Renal cortex interstitium (tissue), 15 donors: ENCODE measurements at places on chromosomes 2 and 18.

GRCh38 chr2:199329466-199329865, 128.3 kb downstream of the SATB2 start:
- DNase-seq, result no peak

GRCh38 chr18:56962322-56962721, 184.6 kb upstream of the BOD1L2 start:
- DNase-seq, result no peak

DNA sequence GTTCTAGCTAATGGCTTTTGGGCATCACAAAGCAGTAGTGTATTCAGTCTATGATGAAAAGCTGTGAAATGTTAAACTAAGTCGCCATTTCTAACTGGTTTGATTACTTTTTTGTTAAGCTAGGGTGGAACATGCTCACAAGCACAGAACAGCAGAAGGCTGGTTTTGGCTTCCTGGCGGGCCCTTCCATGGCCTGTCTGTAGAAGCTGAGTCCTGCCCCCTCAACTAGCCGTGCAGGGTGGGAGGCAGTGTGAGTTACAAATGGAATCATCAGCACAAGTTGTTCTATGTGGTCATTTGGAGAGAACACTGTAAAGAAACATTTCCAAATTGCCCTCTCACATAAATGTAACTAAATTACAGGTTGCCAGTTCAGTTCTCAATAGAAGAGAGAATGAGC, 290.8 kb downstream of the ALPK2 start:
- DNase-seq, result no peak

GRCh38 chr2:23249348-23249747, 135.6 kb upstream of the KLHL29 start:
- no peak for DNase-seq

DNA sequence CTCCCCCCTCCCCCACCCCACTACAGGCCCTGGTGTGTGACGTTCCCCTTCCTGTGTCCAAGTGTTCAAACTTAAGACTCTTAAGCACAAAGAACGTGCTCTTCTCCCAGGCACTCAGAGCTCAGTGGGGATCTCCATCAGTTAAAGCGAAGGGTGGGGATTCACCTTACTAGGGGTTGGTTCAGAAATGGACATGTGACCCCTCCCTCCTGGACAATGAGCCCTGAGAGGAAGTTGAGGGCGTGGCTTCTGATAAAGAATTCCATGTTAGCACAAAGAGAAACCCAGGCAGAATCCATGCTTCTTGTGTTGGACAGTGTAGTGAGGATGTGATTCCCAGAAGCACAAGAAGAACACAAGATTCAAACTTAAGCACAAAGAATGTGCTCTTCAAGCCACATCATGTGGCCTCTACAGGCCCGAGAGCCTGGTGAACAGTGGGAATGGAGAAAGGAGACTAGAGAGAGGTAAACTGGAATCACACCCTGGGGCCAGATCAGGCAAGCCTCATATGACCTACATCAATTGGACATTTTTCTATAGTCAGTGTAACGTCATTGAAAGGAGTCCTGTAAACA, 78.1 kb upstream of the TTC39C start:
- DNase-seq, result no peak

DNA sequence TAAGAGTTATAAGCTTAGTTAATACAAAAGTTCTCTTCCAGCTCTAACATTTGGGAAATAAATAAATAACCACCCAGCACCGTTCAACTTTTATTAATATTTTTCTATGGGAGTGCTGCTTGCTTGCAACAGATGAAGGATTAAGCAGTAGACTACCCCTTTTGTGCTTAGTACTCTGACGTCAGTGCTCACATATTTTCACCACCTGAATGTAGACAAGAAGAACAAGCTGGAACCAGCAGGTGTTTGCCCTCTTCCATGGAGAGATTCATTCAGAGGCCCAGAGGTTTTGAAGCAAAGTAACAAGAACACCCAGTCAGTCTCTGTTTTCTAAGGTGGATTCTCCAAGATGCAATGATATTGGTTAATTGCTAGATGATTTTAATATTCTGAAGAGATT, 307.1 kb upstream of the PIK3C3 start:
- DNase-seq, result no peak

- DNase-seq, result no peak
These were observed 73.9 kb downstream of the NEDD4L start for GRCh38 chr18:58117786-58118403.

DNA sequence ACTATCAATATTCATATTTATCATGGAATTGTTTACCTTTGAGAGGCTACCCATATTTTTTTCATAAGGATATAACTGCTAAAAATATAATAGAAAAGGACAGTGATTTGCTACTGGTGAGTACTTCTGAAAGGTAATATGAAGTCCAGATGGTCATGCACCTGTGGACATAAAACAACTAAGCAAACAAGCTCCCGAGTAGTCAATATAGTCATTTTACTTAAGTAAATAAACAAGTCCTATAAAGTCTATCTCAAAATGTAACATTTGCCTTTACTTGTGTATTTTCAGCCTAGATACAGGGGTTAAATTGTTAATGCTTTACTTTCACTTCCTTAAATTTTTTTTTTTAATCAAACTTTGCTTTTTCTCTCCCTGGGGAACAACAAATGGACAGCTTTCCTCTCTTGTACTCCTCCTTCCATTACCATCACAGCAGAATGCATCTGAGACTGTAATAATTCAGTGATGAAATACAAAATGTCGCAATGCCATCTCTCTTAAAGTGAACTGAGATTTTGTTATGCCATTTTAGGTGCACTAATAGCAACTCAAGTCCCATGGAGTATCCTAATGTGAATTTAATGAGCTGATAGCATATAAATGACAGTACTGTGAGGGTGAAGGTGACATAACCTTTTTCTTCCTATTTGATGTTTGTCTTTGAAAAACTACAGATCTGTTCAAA, 1325.4 kb upstream of the ZEB2 start:
- DNase-seq, result no peak

DNA sequence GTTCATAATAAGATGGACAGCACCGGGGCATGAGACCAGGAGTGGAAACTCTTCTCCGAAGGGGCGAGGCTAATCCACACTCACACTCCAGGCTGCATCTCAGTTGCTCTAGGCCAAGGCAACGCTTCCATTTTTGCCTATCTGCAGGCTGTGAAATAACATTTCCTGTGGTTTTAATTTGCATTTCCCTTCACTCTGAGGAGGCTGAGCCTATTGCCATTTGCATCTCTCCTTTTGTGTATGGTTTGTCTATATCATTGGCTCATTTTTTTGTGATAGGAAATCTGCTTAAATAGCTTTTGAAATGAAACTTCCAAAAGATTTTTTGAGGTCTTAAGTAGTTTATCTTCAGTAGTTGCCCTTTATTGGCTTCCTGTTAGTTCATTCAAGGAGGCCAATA, 57.6 kb downstream of the TPGS2 start:
- DNase-seq, result no peak

- no peak for DNase-seq
These were observed 86.8 kb downstream of the CLIP4 start for GRCh38 chr2:29201979-29202378.

GRCh38 chr2:75432761-75433361, 127.9 kb downstream of the EVA1A start:
- no peak for DNase-seq

GRCh38 chr2:127080938-127081755, 25.8 kb downstream of the BIN1 start:
- DNase-seq, result no peak

DNA sequence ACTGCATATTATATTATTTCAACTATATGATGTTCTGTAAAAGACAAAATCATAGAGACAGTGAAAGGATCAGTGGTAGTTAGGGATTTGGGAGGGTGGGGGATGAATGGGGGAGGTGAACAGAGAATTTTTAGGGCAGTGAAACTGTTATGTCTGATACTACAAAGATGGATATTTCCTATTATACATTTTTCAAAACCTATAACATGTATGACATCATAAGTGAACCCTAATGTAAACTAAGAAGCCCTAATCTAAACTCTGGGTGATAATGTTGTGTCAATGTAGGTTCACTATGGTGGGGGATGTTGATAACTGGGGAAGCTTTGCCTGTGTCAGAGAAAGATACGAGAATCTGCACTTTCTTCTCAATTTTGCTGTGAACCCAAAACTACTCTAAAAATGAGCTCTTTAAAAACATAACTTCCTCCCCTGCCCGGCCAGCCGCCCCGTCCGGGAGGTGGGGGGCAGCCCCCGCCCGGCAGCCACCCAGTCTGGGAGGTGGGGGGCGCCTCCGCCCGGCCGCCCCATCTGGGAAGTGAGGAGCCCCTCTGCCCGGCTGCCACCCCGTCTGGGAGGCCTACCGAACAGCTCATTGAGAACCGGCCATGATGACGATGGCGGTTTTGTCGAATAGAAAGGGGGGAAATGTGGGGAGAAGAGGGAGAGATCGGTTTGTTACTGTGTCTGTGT, 234.4 kb downstream of the RPIA start:
- DNase-seq, result no peak

DNA sequence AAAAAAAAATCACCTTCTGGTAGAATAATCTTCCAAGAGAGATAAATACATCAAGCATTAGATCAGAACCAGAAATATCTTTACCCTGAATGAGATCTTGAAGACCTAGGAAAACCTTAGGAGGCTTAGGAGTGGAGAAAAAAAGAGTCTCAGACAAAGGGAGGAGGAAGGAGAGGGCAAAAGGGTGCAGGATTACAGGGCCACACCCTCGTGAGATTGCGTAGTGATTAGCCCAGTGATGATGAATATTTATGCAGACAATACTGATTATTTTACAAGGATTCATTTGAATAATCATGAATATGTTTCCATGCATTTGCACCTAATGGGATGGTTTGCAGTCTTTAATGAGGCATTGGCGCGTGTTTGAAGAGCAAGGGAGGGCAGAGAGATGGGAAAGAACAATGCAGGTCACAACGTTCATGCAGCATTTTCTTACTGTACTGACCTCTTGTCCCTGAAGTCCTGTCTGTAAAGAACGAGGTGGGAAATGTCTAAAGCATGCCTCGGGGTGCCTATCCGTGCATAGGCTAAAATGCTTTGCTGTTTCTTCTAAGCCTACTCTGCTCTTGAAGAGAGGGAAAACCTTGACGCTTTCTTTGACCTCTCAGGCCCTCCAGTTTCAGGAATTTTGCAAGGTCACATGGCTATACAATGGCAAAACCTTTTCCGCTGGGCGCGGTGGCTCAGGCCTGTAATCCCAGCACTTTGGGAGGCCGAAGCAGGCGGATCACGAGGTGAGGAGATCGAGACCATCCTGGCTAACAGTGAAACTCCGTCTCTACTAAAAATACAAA, 18.6 kb upstream of the ZNF532 start:
- DNase-seq, result no peak

GRCh38 chr2:26483957-26484565, 6.1 kb upstream of the OTOF start:
- no peak for DNase-seq
